ENCODE measurements at places on chromosomes 11 and 22. TPM values are rescaled to one million over a fixed set of nuclear protein-coding genes. Genes with fewer than 3 reads are reported as not detected.

EXPH5 gene
- total RNA-seq, result 6.1 TPM

MS4A7 gene
- total RNA-seq, result 50.0 TPM

GRCh38 chr11:65565624-65566453 lies 4.4 kb upstream of the ZNRD2 start:
- no peak for DNase-seq
- H3K4me3 ChIP-seq, result no peak overlapping the region
- H3K36me3 ChIP-seq, result peaks cover 6% of the 10 kb centered on the region
- H3K27me3 ChIP-seq, result no peaks in the 10 kb centered on the region
- H3K27ac ChIP-seq, result no peak overlapping the region

OR8K3 gene
- total RNA-seq, result not detected

CRACR2B gene
- 0.14 TPM for total RNA-seq

- H3K4me1 ChIP-seq, result peaks cover 4% of the 10 kb centered on the region
- H3K27ac ChIP-seq, result no peak overlapping the region
- no peaks in the 10 kb centered on the region for H3K27me3 ChIP-seq
- no peaks in the 10 kb centered on the region for H3K36me3 ChIP-seq
These were observed 16.2 kb upstream of the TRMU start for GRCh38 chr22:46319319-46319718.

DNA sequence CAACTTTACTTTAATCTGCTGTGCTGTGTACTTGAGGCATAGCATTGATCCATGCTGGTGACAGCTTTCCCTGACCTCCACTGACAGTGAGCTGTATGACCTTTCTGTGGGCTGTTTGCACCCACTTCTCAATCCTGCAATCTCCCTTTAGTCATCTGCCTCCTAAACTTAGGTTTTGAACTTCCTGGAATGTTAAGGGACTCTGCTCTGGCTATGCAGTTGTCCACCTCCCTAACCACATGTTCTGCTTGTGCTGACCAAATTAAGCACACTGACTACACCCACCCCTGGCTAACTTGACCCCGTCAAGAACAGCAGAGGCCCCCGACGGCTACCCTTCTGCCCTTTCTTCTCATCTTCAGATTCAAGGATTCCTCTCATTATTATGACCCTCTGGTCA lies 89.1 kb upstream of the NTM start:
- no peaks in the 10 kb centered on the region for H3K27me3 ChIP-seq
- H3K36me3 ChIP-seq, result no peaks in the 10 kb centered on the region
- no peak overlapping the region for H3K4me3 ChIP-seq
- H3K4me1 ChIP-seq, result no peaks in the 10 kb centered on the region

DNA sequence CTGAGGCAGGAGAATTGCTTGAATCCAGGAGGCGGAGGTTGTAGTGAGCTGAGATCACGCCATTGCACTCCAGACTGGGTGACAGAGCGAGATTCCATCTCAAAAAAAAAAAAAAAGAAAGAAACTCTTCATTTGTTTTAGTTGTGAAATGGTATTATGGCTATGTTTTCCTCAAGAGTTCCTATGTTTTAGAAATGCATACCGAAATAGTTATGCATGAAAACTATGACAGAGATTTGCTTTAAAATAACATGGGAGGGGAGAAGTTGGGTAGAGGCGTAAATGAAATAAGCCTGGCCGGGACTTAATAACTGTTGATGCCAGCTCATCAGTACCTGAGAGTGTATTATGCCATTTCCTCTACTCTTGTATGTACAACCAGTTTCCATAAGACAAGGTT lies 48.3 kb downstream of the FEZ1 start:
- no peak for DNase-seq
- H3K36me3 ChIP-seq, result no peaks in the 10 kb centered on the region
- H3K4me1 ChIP-seq, result no peaks in the 10 kb centered on the region
- no peak overlapping the region for H3K4me3 ChIP-seq
- H3K27ac ChIP-seq, result no peak overlapping the region

SCGB1A1 gene
- total RNA-seq, result not detected

RBM7 gene
- total RNA-seq, result 23.0 TPM

Measured in liver (tissue), 10 donors.